Cerebellar nuclear complex (tissue), 1 donor: ENCODE measurements at places on chromosomes 1 and 21.

DNA sequence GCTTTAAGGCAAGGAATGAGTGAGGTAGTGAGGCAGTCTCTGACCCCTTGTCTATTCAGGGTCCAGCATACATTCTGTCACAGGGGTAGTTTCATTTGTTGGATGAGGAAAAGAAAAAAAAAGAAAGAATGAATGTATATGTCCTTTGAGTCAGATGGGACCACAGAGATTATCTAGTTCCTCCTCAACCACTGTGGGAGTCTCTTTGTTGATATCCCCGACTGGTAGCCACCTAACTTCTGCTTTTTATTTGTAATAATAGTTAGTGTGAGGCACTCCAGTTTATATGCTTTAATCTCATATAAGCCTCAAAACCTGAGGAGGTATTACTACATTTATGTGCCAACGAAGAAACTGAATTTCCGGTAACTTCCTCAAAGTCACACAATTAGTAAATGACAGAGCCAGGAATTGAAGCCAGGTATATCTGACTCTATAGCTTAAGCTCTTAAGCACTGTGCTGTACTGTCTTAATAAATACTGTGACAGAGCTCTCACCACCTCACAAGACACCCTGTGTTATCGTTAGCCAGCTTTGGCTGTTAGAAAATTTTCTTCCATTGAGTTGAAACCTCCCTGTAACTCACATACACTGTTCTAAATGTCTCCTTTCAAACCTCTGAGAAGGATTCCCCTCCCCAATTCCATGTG lies 82.2 kb downstream of the MDM4 start:
- no peak for DNase-seq

GRCh38 chr1:79976287-79976686 lies 969.8 kb upstream of the ADGRL4 start:
- no peak for DNase-seq

- no peak for DNase-seq
Observed at GRCh38 chr1:67749844-67750690, 65.1 kb downstream of the GADD45A start.

DNA sequence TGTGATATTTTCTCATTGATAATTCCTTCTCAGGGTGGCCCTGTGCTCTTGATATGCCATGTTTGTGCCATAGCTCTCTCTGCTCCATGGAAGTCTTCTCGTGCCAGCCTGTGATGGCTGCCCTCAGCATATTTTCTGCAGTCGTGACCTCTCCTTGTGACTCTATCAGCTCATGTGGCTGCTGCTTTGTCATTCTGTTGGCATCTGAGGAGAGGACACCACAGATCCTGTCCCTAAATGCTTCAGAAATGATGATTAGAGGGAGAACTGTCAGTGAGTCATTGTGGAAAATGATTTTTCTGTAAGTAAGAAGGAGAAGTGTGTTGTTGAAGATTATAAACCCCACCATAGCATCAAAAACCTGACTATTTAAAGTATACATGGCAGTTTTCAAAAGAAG lies 286.0 kb downstream of the ADGRL2 start:
- DNase-seq: no peak

DNA sequence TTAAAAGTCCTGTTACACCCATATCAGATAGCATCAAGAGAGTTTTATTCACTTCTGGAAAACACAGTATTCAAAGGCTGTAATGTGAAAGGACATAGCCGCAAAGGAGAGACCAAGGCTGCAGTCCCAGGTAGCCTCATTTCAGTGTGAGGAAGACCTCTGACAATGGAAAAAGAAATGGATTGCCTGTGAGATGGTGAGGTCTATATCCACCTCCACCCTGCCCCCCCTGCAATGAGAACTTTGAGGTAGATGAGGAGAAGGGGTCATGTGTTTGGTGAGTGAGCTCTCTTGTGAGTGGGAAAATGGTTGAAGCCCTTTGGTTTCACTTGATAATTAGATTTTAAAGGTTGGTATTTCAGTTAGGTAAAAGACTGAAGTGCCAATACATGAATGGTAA lies 3.5 kb downstream of the MRPS6 start:
- DNase-seq: no peak

DNA sequence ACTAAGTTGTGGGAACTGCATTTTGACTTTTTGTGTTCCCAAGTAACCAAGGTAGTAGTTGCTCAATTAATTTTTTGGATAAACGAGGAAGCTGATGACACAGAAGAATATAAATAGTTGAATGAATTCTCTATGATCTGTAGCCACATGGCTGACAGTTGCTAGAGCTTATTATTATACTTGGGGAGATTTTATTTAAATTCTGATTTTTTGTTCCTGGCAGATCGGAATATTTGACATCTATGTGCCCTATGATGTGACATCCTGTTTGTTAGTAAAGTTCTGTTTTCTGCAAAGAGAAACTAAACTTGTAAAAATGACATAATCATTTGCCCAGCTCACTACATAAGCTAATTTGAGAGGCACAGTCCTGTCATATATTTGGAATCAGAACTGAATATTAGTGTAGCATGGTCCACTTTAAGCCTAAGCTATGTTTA lies 9.7 kb upstream of the LYST start:
- no peak for DNase-seq

GRCh38 chr21:37987668-37988067 lies 71.4 kb upstream of the KCNJ6 start:
- no peak for DNase-seq

- no peak for DNase-seq
Observed at GRCh38 chr1:151146072-151146411, 389 bp downstream of the SEMA6C start.

- DNase-seq: no peak
Observed at GRCh38 chr1:2556277-2556677, at the start of gene TNFRSF14. Gene TNFRSF14, plus strand, starts transcription at chr1:2556371. Its CDS starts 294 bp downstream, at chr1:2556665.

DNA sequence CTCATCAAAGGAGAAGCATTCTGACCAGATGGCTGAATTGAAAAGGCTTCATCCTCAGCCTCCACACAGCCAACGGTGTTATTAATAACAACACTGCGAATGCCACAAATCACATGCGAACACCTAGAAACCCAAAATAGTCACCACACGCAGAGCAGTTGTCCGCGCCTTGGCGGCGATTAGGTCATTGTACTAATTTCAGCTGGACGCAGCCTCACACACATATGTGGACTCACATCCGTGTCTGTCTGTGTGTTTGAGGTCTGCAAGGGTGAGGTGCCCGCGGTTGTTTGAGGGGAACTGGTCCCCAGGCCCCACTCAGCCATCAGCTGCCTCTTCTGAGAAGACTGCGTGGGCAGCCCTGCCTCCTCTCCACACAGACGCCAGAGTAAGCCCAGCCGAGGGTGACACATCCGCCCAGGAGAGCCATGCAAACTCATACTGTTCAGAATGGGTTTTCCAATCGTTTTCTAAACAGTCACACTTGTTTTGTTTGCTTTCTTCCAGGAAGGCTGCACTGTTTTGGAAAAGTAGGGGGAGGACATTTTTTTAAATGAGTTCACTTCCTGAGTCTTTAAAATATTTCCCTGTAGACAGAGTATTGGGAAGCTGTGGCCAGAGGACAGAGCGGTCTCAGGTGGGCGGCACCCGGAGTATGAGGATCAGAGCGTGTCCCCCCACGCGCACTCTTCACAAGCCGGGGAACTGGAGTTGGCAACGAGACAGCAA lies 53.4 kb downstream of the TOMM20 start:
- peak; percentile 82 for DNase-seq

DNA sequence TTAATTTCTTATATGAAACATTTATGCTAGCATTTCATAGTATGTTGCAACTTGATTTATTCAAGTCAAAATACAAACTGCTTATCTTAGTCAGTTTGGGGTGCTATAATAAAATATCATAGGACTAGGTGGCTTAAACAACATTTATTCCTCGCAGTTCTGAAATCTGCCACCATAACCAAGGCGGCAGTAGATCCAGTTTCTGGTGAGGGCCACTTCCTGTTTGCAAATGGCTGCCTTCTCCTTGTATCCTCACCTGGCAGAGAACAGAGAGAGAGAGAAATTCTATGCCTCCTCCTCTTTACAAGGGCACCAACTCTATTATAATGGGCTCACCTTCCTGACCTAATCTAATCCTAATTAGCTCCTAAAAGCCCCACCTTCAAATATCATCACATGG lies 76.1 kb upstream of the RGS2 start:
- DNase-seq: no peak

DNA sequence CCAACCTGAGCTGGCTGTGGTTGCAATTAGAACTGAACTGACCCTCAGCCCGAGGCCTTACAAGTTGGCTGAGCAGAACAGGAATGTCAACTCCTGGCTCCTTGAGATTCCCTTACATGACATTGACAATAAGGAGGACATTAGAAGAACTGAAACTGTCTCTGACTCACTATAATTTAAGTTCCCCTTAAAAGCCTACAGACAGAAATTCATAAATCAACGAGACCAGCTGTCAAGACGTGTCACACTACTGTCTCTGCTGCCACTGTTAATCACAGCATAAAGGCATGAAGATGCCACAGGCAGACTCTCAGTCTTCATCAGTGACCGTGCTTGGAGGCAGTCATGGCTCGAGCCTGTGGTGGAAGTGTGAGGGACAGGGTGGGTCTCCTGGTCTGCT lies 168.8 kb downstream of the GABPA start:
- no peak for DNase-seq

GRCh38 chr21:35467566-35467965 lies 418.5 kb upstream of the RUNX1 start:
- no peak for DNase-seq

DNA sequence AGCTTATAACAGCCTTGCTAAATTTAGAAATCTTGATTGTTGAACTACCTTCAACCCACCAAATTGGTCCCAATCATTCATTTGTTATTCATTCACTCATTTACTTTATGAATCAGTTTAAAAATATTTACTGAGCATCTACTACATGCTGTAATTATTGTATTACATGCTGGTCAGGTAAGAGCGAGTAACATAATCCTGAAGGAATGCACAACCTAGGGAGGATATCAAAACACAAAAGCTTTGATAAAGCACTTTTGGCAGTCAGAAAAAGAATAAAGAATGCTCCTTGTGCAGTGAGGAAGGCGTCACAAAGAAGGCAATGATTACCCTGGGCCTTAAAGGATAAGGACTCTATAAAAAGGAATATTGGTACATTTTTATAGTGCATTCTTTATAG lies 518.9 kb upstream of the NR5A2 start:
- DNase-seq: no peak

DNA sequence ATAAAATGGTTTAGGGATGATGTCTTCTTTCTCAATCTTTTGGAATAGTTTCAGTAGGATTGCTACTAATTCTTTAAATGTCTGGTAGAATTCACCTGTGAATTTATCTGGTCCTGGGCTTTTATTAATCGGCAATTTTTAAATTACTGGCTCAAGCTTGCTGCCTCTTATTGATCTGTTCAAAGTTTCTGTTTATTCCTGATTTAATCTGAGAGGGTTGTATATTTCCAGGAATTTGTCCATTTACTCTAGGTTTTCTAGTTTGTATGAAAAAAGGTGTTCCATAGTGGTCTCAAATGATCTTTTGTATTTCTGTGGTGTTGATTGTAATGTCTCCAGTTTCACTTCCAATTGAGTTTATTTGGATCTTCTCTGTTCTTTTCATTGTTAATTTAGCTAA lies 617.8 kb downstream of the LTN1 start:
- no peak for DNase-seq

GRCh38 chr1:45325851-45326506 lies 716 bp upstream of the HPDL start:
- no peak for DNase-seq

DNA sequence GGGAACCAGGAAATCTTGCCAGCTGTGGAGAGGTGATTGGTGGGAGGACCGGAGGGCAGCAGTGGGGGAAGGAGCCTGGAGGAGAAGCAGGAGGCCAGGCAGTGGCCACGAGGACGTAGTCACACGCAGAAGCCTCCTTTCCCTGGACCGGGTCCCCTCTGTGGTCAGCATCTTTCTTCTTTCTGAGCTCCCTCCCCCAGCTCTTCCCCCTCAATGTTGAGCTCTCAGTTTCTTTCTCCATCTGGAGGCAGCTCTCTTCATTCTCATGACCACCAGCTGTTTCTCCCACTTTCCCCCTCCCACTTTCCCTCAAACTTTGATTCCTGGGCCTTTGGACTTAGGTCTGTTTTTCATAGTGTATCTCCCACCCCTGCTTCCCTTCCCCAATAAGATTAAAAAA lies 18.3 kb downstream of the KIRREL1 start:
- no peak for DNase-seq

GRCh38 chr1:116759636-116760035 lies 5.4 kb downstream of the CD2 start:
- DNase-seq: no peak

GRCh38 chr1:42311897-42312296 lies 23.1 kb downstream of the FOXJ3 start:
- DNase-seq: no peak

- DNase-seq: no peak
Observed at GRCh38 chr1:58104960-58105359, 441.6 kb downstream of the OMA1 start.

GRCh38 chr1:27646676-27647075 lies 11.7 kb upstream of the FGR start:
- DNase-seq: no peak

- DNase-seq: no peak
Observed at GRCh38 chr1:221712776-221713431, 29.0 kb downstream of the DUSP10 start.

DNA sequence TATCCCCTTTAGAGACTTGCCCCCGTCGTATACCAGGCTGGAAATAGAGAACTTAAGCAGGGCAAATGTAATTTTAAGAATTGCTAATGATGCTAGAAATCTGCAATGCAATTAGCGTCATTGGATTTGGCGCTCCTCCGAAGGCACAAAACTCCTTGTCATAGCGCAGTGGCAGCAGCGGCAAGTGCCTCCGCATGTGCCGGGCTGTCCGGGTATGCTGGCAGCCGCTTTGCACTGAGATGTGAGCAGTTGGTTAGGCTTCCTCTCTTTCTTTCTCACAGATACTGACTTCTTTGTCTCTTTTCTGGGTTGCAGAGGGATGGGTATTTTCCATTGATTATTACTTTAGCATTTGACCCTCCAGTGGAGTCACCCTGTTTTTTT lies 193.4 kb upstream of the LMO4 start:
- DNase-seq: no peak

DNA sequence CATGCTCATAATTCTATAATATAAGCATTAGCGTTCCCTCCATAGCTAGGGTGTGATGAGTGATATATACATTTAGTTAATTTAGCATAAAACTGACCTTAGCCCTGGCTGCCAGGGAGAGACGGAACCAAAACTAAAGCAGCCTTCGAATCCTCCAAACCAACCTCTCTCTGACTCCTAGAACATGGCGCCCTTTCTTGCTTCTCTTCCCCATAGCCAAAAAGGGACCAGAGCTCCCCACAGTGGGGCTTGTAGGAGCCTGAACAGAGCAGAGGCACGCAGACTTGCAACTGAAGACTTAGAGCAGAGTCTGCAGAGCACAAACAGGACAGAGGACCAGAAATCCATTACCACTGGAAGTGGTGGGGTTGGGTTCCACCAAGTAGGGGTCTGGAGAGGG lies 17.7 kb downstream of the IRF2BP2 start:
- no peak for DNase-seq

GRCh38 chr1:39387452-39387851 lies 104.0 kb upstream of the BMP8A start:
- DNase-seq: no peak

DNA sequence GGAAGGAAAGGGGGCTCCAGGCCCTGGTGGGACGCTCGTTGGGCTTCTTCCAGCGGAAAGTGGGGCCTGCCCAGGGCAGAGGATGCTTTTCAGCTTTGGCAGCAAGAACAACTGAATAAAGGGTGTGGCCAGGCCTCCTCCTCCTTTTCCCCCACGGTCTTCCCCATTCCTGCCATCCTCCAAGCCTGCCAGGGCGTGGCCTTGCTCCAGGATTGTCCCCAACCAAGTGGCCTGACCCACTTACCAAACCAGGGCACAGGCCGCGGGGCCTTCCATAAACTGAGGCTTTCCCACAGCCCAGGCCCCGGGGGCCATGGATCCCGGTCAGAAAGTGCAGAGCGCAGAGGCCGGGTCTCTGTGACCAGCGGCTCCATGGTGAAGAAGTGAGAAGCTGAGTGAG lies 33.6 kb downstream of the CASZ1 start:
- DNase-seq: no peak
